Activated CD8-positive, alpha-beta memory T cell treated with anti-CD3 and anti-CD28 coated beads for 1 hour (primary cell): ENCODE measurements at places on chromosomes 7 and 10.

DNA sequence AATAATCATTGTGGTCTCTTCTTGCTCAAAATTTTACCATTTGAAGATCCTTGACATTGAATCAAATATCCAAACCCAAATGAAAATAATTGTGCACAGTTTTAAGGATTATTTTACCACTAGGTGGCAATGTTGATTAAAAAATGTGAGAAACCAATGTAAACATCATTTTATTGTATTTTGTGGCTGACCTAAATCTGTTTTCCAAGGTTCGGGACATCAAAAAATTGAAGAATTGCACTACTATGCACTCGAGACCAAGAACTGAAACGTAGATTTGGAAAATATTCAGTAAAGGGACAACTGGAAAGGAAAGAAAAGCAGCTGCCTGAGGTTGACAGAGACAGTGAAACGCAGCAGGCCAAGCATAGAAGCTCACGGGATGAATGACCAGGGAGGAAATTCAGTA is 259.3 kb downstream of the SNX13 start:
- no peak for DNase-seq

DNA sequence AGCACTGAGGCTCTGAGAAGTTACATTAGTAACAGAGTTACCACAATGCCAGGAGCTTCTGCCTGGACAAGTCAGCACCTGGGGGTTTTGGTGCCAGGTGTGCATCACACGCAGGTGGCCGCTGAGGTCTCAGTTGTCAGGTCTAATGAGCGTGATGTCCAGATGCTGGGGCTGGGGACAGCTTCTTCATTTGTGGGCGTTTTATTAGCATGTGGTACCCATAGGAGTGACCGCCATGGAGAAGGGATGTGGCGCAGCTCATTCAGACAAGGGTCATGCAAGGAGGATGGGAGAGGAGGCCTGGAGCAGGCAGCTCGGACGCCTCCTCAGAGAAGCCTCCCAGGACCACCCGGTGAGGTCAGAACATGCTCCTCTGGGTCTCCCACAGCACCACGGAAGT is 27.8 kb downstream of the FAM241B start:
- no peak for DNase-seq

GRCh38 chr10:43250615-43251418 is 16.0 kb downstream of the RASGEF1A start:
- no peak for DNase-seq

- no peak for DNase-seq
Measured at GRCh38 chr10:88974012-88974411, 16.6 kb upstream of the FAS start.

DNA sequence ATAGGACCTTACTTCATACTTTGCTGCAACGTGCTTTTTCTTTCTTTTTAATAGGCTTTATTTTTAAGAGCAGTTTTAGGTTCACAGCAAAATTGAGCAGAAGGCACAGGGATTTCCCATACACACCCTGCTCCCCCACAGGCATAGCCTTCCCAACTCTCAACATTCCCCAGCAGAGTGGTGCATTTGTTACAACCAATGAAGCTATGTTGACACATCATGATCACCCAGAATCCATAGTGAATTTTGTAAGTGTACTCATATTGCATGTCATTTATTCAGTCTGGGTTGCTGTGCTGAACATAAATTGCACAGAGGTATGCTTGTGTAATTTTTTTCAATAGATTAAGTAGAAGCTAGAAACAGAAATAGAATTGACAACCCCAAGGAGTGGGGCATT is 327.3 kb downstream of the INHBA start:
- no peak for DNase-seq

DNA sequence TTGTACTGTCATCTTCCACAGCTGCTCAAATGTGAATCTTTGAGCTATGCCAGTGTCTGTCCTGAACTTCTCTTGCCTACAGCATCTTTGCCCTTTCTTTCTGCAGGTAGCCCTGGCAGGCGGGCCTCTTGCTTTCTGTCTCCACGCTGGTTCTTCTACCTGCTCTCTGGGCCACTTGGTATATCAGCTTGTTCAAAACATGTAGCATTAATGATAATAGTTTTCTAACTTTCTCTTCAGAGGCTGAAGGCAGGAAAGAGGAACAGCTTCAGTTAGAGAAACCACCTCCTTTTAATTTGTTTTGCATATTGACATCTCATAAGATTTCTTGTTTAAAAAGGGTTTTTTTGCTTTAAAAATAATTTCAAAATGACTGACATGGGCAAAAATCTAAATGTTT is 923 bp upstream of the FGL2 start:
- no peak for DNase-seq

DNA sequence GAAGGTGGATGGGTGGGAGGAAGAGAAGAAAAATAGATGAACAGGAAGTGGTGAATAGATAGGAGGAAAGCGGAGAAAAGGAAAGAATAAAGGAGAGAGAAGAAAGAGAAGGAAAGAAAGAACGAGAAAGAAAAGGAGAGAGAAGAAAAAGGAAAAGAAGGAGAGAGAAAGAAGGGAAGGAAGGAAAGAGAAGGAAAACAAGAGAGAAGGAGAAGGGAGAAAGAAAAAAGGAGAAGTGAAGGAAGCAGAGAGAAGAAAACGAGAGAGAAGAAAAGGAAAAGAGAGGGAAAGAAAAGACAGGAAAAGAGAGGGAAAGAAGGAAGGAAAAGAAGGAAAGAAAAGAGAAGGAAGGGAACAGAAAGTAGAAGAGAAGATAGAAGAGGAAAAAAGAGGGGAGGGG is 211.8 kb downstream of the DIP2C start:
- no peak for DNase-seq

GRCh38 chr7:134783294-134784069 is 4.0 kb downstream of the CALD1 start:
- DNase-seq = no peak

DNA sequence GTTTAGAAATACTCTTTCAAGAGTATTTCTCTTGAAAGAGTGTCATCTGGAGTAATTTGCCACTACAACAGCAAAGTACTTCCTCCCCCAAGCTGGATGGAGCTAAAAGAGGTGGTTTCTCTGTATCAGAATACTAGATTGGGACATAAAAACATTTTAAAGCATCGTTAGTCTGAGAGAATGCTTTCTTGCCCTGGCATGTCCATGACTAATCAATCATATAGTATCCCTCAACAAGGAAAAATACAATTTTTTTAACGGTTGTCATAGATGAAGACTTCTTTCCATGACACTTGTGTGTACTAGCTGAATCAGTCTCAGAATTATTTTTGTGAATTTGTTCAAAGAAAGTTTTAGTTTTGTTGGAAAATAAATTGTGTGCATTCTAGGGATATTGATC is 237.9 kb downstream of the NEBL start:
- DNase-seq = no peak

GRCh38 chr10:110539091-110539490 is 28.4 kb upstream of the SMC3 start:
- DNase-seq = no peak

GRCh38 chr10:91286572-91286971 is 66.1 kb downstream of the PCGF5 start:
- DNase-seq = no peak

- DNase-seq = no peak
Measured at GRCh38 chr10:23291551-23292334, 52.9 kb downstream of the C10orf67 start.

DNA sequence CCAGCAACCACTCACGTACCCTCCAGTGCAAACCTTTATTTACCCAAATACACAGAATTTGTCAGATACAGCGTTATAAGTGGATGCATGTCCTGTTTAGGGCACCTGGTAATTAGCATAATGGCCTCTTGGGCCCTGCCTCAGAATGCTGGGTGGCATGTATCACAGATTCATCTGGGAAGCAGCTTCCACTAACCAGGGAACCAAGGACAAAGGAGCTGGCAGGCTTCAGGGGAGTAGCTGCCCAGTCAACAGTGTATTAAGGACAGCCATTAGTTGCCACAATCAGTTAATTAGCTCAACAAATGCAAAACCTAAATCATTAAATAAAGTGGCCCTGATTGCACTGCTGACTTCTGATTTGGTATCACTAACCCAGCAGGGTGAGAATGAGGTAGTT is 105.7 kb downstream of the RAPGEF5 start:
- no peak for DNase-seq

DNA sequence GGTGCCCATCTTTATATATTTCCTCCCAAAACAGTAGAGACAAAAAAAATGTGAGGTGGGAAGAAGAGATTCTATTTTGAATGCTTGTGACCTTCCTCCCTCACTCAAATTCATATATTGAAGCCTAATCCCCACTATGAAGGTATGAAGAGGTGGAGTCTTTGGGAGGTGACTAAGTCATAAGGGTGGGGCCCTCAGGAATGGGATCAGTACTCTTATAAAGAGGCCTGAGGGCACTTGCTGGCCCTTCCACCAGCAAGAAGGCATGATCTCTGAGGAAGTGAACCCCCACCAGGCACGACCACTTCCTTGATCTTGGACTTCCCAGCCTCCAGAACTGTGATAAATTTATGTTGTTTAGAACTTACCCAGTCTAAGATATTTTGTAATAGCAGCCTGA is 517.2 kb upstream of the CNTNAP2 start:
- DNase-seq = no peak

DNA sequence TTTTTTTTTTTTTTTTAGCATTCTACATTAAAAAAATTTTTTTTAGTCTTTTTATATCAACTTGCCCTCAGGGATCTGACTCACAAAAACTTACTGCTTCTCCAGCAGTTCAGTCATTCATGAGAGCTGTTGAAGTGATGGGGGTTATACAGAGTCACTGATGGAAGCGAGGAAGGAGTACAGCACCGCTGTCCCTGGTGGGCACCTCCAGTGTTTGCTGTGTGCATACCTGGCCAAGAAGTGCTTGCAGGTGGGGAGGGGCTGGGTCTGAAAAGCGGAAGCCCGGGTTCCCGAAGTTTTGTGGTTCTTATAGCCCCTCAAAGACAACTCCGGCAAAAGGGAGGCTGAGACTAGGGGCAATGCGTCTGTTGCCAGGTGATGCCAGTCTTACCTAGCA is 46.2 kb downstream of the MINDY4 start:
- DNase-seq = no peak

GRCh38 chr7:1018334-1018695 is 26.0 kb upstream of the GPR146 start:
- no peak for DNase-seq

GRCh38 chr7:43880596-43880995 is 11.3 kb upstream of the MRPS24 start:
- DNase-seq = no peak

DNA sequence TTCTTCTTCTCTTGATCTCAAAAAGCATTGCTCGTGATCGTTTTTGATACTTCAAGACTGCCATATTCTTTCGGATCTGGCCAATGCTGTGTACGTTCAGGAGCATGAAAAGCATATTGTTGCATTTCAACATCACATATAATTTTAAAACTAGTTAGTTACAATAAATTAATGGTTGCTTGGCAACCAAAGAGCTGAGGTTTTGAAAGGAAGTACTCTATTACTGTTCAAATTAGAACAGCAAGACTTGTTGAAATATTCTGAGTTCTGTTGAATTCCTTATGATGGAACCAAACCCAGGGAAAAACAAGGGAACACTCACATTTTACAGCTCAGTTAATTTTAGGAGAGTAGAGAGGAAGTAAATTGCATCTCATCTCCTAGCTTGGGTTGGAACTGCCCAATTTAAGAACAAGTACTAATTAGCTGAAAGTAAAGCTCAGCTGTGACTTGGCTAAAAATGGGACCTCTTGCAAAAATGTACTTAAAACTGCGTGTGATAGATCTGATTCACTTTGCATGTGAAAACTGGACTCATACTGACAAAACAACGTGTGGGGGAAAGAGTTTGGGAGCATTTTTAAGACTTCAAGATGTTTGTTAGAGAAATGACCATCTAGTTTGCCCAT is 21.2 kb downstream of the OR9A2 start:
- no peak for DNase-seq

GRCh38 chr7:150791304-150791703 is 8.9 kb downstream of the TMEM176B start:
- no peak for DNase-seq

DNA sequence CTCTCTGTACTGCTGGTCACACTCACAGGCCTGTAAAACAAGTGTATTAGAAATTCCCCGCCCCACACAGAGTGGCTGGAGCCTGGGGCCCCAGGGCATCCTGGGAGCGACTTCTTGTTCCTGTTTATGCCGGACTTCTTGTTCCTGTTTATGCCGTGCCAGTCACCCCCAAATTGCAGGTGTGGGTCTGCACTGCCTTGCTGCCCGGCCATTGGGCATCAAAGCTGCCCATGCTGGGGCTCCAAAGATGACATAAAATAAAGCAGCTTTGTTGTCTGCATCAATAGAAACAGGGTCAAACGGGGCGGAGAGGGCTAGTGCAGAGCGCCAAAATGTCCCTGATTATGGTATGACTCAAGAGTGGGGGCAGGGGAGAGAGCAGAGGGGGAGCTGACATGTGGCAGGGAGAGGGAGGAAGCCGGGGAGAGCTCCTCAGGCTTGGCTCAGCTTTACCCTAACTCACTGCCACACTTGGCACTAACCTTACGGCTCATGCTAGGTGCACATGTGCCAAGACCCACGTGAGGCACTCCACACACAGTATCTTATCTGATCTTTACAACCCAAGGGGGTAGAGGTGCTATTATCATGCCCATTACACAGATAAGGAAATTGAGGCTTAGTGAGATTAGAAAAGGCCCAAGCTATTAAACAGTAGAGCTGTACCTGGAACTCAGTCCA is 98.4 kb downstream of the PIP4K2A start:
- no peak for DNase-seq
